Activated T-helper 2 cell treated with anti-CD3 and anti-CD28 coated beads, Interferon-gamma antibody, Interleukin-2, Interleukin-4, amounts not matched to agents 10 μg/mL and 5 μg/mL and 100 μg/mL, durations not matched to agents 14 hours and 24 hours and 36 hours (primary cell): ENCODE measurements at places on chromosomes 6 and 20. TPM values are rescaled to one million over a fixed set of nuclear protein-coding genes. Genes with fewer than 3 reads are reported as not detected.
A peak's percentile ranks its signal among the peaks of the same experiment; 100 is the strongest.

PSMB1 gene
- 277 and 278 TPM in 2 replicates for total RNA-seq

GRCh38 chr20:50600281-50600895, 90.2 kb downstream of the PTPN1 start:
- DNase-seq = no peak

MACROD2 gene
- total RNA-seq = not detected in 2 replicates

- no peak for DNase-seq
Measured at GRCh38 chr6:92623431-92623830, 795.9 kb downstream of the EPHA7 start.

DNA sequence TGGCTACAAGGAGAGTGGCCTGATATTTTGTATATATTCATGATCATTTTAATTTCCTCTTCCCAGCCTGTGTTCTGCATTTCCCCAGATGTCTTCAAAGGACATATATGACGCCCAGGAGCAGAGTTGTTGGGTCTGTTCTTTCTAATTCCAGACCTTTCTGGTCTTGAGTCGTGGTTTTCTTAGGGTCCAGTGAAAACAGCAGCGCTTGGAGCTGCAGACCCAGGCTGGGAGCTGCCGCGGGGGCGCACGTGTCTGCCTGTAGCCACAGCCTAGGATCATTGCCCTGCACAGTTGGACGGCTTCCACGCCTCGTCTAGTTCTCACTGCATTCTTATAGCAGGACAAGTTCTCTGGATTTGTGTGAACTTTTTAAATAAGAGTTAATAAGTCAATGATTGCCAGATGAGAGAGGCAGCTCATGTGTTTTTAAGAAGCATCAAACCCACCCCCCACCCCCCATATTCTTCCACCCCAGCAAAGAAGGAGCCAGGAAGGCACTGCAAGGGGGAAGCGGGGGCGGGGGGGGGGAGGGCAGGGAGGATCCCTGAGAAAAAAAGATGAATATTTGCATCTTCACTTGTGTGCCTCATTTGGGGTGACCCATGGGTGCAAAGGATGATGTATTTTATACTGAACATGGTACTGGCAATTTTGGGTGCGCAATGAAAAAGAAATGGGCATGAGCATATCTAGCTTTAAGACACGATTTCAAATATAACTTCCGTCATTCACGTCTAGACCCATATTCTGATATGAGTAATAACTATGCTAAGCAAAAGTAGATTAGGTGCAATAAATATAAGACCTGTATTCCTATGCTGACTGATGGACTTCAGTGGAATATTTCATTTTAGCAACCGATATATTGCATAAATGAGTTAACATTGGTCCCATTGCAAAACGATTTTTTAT, 160.0 kb downstream of the TBXT start:
- no peak for DNase-seq

- no peak for DNase-seq
Measured at GRCh38 chr20:4776079-4776630, 54.4 kb downstream of the PRND start.

DNA sequence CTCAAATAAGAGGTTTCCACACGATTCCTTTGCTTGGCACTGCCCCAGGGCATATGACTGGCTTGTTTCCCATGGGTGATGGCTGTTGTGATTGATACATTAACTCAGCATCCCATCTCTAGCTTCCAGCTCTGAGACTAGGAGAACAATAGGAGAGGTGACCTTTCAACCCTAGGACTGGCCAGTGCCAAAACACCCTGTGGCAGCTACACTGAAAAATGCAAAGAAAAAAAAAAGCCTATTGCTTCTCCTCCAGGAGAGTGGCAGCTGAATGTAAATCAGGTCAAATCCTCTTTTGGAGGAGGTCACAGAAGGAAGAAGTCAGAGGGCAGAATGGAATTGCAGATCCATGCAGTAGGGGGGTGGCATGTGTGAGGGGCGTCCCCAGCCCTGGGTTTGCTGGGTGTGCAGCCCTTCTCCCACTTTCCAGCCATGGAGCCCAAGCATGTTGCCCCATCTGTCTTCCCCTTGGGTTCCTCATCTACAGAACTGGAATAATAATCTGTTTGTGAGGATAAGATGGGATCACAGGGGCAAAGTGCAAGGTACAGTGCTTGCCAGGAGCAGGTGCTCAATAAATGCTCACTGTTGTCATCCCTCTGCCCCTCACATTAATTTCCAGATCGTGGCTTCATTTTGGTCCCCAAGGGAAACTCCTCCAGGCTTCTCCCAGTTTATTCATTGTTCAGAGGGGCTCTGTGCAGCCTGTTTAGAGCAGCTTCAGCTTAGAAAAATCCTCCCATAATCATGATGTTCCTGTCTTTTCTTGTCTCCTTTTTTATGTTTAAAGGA, 245.0 kb upstream of the RIN2 start:
- DNase-seq = no peak

DNA sequence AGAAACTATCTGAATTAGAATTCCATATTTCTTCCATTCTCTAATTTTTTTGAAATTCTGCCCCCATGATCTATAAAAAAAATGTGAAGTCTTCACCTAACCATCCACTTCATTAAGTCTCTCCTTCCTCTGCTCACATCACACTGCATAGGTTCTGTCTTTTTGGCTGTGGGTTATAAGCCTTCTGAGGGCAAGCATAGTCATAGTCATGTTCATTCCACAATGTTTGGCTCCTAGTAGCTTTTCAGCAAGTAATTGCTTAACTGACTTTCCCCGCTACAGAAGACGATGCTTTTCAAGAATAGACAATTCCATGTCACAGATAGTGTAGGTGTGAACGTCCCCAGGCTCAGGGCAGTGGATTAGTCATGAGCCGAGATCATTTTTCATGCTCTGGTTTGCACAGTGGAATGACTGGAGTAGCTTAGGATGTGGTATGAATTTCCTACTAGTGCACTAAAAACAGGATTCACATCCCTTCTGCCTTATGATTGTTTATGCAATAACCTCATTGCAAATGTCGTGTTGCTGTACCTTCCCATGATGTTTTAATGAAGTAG, 29.1 kb downstream of the WRNIP1 start:
- no peak for DNase-seq

GRCh38 chr6:162525181-162525580, 202.4 kb downstream of the PRKN start:
- DNase-seq = no peak

DNA sequence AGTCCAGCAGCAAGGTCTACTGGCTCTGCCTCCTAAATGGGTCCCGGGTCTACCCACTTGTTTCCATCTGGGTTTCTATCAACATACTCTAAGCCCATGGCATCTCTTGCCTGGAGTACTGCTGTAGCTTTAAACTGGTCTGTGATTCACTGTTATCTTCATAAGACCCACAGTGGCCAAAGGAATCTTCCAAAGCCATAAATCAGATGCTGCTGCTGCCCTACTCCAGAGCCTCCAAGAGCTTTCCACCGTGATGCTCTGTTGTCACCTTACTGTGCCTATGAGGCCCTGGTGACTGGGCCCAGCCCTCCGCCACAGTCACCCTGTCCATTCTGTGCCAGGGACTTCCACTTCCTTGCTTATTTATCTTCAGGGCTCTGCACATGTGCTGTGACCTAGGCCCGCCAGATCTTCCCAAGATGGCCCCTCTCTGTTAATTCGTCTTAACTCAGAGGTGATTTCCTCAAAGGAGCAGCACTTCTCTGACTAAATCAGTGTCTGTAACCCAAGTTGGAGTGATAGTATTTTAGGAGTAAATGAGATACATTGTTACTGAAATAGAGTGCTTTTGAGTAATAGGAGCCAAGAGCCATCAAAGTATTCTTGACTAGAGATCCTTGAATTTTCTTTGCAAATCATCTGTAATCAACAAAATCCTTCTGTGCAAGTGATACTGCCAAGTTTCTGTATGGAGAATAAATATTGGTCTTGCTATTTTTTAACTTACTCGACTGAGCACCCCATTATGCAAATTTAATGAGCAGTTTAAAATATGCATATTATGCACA, 102.5 kb downstream of the PPP1R14C start:
- DNase-seq = no peak

GRCh38 chr6:7669742-7670141, 56.2 kb upstream of the BMP6 start:
- DNase-seq = no peak

GRCh38 chr6:129606664-129607063, 103.3 kb downstream of the ARHGAP18 start:
- no peak for DNase-seq

- DNase-seq = no peak
Measured at GRCh38 chr6:126664271-126664670, 324.4 kb downstream of the CENPW start.

DNA sequence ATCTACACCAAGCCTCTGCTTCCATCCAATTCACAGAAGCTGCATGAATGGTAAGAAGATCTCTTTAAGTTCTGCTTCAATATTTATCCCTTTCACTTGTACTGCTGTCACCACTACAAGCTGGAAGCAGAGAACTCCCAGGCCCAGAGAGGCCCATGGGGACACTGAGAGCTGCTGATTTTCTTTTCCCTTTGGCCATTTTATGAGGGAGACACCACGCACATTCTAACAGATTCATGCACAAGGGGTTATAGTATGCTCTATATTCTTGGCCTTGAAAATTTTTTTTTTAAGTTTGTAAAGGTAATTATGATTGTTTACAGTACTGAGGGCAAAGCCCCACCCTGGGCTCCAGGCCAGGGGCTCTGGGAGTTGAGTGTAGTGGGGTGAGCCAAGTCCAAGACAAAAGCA, 88.4 kb downstream of the MYB start:
- DNase-seq = no peak

ZSCAN23 gene
- 0.48 and 0.50 TPM in 2 replicates for total RNA-seq

TXLNB gene
- total RNA-seq = 0.05 TPM in 1 of 2 replicates, not detected in the other

DNA sequence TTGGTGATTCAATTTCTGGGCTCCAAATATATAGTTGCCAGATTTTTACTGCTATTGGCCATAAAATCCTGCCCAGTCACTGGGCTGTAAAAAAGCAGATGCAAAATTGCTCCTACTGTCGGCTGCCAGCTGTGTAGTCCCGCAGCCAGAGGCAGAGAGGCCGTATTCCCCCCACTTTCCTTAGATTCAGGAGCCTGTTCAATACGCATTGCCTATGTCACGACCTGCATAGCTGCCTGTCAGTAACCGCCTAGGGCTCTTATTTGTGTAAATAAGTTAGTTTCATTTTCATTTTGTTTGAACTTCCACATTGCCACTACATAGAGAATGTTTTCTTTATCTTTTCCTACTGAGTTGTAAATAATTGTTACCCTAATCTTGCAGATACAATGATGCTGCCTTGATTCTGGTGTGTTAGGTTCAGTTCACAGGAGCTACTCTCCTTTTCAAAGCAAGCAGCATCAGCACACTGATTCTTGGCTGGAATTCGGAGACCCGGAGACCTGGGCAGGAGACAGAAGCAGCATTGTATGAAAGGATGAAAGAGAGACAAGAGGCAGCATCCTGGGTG, 46.0 kb upstream of the UST start:
- peak; percentile 16 for DNase-seq

DNA sequence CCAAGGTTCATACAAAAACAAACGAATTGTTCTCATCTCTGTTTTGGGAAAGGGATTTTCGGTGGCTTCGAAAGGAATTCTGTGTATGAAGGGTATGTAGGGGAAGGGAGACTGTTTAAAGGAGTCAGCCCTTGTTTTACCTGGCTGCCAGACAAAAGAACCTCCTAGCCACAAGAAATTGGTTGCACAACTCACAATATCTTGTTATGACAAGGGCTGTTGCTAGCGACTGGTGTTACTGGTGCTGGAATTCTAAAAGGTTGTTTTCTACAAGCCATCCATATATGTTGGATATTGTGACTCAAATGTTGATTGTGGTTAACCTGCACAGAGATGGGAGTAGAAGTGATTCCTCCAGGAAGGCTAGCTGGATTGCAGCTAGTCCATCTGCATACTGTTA, 34.6 kb upstream of the CITED2 start:
- no peak for DNase-seq

LY6G5C gene
- total RNA-seq = 4.6 and 4.8 TPM in 2 replicates

DNA sequence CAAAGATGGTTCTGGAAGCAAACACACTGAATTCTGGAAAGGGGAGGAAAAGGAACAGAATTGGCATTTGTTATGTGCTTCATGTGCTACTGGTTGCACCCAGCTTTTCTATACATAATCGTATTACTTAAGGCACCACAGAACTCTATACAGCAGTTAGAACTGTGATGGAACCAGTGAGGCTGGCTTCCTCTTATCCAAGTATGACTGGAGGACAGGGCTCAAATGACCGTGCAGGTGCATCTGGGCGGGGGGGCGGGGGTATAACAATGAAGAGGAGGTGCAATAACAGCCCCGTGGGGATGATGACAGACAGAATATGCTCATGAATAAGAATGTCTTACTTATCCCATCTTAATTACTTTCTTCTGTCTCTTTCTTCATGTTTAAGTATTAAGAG, 144.2 kb downstream of the BTBD9 start:
- DNase-seq = no peak

GRCh38 chr6:41605649-41606048, 32.6 kb upstream of the MDFI start:
- DNase-seq = no peak

DNA sequence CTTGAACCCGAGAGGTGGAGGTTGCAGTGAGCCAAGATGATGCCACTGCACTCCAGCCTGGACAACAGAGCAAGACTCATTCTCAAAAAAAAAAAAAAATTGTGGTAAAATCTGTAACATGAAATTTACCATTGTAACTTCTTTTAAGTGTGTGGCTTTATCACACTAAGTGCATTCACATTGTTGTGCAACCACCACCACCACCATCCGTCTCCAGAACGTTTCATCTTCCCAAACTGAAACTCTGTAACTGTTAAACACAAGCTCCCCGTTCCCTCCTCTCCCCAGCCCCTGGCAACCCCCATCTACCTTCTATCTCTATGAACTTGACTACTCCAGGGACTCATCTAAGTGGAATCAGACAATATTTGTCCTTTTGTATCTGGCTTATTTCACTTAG, 29.7 kb downstream of the PDRG1 start:
- no peak for DNase-seq

- peak; percentile 22 for DNase-seq
Measured at GRCh38 chr20:46401478-46401860, 4.9 kb downstream of the ELMO2 start.

DNA sequence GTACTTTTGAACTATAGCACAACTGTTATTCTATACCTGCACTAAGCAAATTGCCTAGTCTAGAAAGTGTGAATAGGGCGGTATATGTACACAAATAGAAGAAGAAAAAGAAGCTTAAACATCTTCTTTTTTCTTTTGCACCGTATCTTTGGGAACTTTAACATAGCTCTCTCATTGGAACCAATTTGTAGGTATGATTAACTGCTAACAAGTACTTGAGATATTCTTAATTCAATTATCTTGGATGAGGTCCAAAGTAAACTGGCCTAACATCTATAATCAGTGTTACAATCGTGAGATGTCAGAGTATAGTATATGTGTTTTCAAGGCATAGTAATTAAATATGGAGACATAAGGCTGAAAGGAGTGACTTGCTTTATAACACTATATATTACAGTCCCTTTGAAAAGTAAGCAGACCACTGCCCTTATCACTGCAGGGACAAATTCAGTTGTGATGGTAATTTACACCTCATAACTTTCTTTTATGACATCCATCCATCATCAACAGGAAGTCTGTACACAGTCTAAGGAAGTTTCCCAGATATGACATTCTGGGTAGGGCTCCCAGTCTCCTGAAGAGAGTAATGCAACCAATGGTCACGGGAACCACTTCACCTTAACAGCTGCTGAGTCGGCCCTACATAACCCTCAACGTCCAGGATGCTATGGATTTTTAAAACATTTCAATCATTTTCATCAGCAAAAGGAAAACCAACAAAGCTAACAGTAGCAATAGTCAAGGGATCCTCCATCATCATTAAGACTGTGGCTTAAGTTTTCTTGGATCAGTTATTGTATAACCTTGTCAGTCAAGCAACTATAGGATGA, 37.6 kb downstream of the NKAIN2 start:
- no peak for DNase-seq
